ENCODE measurements at places on chromosomes 6 and 20.

DNA sequence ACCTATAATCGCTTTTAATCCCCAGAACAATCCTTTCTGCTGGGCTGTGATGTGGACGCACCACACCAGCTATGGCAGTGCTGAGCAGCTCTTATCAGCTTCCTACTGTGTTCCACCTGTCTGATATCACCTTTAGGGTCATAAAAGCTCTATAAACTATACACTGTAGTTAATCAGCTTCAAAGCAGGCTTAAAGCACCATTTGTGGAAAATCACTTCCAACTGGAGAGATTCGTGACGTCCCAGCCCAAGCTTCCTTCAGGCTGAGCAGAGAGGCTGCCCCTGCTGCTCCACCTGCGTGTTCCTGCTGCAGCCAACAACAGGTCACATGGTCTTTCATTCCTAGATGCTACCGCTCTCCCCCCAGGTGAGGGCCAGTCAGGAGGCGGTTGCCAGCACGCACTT lies 156.5 kb downstream of the SMOC2 start:
- DNase-seq, result no peak

DNA sequence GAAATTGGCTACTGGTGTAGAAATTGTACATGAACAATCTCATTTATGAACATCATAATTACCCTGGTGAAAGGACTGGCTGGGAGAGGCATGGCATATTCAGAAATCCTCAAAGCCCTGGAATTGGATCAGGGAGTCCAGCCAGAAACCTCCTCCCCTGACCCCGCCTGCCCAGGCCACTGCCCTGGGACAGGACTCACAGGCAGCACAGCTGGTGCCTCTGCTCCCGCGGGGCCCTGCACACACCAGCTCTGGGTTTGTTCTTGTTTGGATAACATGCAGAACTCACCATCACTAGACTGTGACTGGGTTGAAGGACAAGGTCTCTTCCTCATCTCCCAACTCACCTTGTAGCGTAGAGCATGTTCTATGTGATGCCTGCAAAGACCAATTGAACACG lies 56.2 kb downstream of the AGPAT4 start:
- DNase-seq, result no peak

- no peak for DNase-seq
Observed at GRCh38 chr6:135126729-135127128, 54.4 kb upstream of the MYB start.

- DNase-seq, result no peak
Observed at GRCh38 chr6:4314201-4314707, 178.9 kb upstream of the ECI2 start.

GRCh38 chr6:126175251-126175650 lies 164.7 kb upstream of the CENPW start:
- no peak for DNase-seq

DNA sequence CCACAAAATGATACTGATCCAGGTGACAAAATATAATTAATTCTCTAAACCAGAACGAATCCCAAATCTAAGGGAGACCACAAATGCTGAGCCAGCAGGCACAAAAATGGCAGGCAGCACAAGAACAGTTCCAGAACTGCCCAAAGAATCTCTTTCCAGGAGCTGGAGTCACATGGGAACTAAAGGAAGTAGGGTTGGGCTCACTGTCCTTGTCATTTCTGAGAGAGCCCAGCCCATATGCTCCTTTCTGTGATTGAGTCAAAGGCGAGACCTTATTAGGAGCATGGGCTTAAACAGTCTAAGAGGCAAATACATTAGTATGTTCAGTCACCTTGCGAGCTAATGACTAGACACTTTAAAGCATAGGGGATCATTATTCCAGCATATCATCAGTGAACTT lies 327.6 kb upstream of the ARID1B start:
- DNase-seq, result no peak

- no peak for DNase-seq
Observed at GRCh38 chr6:70847106-70848084, 109.5 kb downstream of the B3GAT2 start.

DNA sequence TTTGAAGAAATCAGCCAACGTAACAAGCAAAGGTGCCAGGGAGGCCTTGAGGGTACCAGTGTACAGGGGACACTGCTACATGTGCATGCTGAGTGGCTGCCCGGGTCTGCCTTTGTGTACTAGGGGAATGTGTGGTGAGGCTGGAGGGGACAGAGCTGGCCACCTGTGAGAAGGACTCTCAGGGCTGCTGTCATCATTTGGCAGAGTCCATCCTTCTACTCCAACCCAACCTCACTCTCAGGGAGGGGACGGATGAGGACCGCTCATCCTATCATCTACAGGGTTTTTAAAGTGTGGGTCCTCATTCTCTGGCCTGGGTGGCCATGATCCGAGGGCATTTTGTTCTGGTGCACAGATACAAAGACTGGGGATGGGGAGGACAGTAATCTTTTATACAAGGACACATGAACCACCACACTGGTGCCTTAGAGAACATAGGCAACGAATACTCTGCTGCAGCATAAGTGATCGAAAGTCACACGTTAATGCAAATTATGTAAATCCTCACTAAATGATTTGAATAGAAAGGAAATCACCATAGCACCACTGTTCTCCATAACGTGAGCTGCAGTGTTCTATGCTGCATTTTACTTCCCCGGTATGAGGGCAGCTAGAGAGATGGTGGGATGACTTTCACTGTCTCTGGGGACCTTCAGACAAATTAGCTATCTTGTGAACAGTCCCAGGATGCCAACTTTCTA lies 181.4 kb downstream of the GMPR start:
- no peak for DNase-seq

DNA sequence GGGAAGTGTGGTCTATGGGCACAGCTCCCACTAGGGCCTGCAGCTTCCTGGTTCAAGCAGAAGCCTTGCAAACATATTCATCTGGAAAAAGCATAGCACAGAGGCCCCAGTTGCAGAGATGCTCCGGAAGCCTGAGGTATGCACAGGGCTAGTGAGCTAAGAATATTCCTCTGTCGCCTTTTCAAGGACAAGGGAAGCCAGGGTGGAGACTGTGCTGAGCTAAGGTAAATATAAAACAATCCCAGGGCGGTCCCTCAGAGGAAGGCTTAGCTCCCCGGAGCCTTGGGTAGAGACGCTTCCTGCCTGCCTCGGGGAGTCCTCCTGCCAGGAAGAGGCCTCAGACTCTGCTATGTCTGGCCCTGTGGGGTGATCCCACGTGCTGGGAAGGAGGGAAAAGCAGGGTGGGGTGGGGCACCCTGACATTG lies 134.8 kb upstream of the FOXA2 start:
- no peak for DNase-seq

GRCh38 chr6:104537180-104537579 lies 322.5 kb downstream of the HACE1 start:
- DNase-seq, result no peak

GRCh38 chr20:63360850-63361518 lies at the start of gene CHRNA4:
TSS of gene CHRNA4 (minus strand) at chr20:63361349. CDS start at chr20:63361165, 184 bp downstream.
- no peak for DNase-seq

Data from dermis microvascular lymphatic vessel endothelial cell (primary cell).